ENCODE measurements at places on chromosomes 7 and 10.

- peak overlapping the region; percentile 97 for H3K27ac ChIP-seq
- H3K4me3 ChIP-seq: peak overlapping the region; percentile 68
- DNase-seq: peak; percentile 57
- peaks cover 7% of the 10 kb centered on the region for H3K36me3 ChIP-seq
- H3K27me3 ChIP-seq: no peaks in the 10 kb centered on the region
- peaks cover 62% of the 10 kb centered on the region for H3K4me1 ChIP-seq
Observed at GRCh38 chr7:3094701-3095445, 51.2 kb upstream of the CARD11 start.

DNA sequence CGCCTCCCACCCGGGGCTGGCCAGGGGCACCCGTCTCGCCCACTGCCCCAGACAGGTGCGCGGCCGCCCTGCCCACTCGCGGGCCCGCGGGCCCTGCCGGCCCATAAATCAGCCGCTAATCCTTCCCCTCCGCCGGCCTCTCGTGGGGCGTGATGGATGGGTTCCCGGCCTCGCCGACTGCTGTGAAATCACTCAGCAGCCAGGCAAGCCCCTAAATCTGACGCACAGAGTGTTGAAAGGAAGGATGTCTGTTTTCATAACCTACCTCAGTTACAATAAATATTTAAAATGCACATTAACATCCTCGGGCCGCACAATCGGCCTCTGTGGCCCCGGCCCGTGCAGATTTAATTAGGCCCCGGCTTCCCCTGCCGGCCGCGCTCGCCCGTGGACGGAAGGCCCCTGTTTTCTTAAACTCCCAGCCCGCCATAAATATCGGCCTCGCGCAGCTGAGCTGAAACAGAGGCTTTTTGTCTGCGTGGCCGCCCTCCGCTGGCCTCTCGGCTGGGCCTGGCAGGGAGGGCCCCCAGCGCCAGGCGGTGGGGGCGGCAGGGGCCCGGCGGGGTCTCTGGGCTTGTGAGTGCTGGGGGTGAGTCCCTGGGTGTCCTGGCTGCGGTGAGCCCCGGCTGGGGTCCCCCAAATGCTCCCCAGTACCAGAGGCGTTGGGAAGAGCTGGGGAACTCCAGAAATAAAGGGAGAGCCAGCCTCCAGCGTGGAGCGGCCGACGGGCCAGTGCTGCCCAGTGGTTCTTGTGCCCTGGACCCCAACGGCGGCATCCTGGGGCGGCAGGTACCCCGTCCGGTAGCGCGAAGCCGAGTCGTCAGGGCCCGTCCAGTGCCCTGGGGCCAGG is 90.7 kb downstream of the UNCX start:
- H3K27me3 ChIP-seq: peaks cover 25% of the 10 kb centered on the region
- no peak overlapping the region for H3K27ac ChIP-seq
- no peak overlapping the region for H3K4me3 ChIP-seq

DNA sequence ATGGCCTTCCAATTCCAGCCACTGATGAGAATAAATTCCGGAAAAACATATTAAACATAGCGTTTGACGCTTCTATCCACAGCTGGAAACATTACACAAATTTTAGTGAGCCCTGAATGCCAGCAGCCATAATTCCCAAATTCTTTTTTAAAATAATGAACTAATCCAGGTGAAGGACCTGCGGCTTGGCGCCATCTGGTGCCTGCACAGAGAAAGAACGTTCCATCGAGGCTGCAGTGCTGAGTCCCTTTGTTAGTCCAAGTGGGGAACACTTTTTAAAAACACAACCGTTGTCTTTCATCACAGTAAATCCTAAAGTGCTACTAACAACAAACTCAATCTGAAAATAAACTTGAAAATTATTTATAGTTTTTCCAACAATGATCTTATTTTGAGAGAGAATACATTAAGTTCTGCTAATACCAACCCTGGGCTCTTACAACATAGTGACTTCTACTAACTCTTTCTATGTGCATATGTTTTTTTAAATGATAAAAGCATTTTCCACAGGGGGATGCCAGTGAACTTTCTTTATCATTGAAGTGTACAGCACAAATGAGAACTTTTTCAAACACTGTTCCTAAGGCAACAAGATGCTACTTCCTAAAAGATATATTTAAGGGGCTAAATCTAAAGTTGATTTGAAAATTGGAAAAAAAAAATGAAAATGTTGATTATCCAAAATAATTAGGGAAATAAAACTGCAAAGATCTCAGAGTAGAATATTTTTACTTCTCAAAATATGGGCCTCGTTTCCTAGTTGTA is 166.9 kb upstream of the RNF32 start:
- DNase-seq: peak; percentile 17
- H3K27ac ChIP-seq: no peak overlapping the region
- peaks cover 18% of the 10 kb centered on the region for H3K27me3 ChIP-seq
- H3K4me3 ChIP-seq: no peak overlapping the region
- H3K36me3 ChIP-seq: no peaks in the 10 kb centered on the region
- no peaks in the 10 kb centered on the region for H3K4me1 ChIP-seq

GRCh38 chr10:52658112-52658511 is 114.5 kb downstream of the MBL2 start:
- no peak overlapping the region for H3K4me3 ChIP-seq
- no peak overlapping the region for H3K27ac ChIP-seq
- H3K36me3 ChIP-seq: no peaks in the 10 kb centered on the region
- H3K4me1 ChIP-seq: no peaks in the 10 kb centered on the region

GRCh38 chr10:101829561-101830315 is 11.5 kb upstream of the OGA start:
- peak overlapping the region; percentile 69 for H3K4me3 ChIP-seq
- H3K4me1 ChIP-seq: peaks cover 34% of the 10 kb centered on the region
- H3K27me3 ChIP-seq: no peaks in the 10 kb centered on the region
- DNase-seq: peak; percentile 72
- no peaks in the 10 kb centered on the region for H3K36me3 ChIP-seq
- peak overlapping the region; percentile 89 for H3K27ac ChIP-seq

DNA sequence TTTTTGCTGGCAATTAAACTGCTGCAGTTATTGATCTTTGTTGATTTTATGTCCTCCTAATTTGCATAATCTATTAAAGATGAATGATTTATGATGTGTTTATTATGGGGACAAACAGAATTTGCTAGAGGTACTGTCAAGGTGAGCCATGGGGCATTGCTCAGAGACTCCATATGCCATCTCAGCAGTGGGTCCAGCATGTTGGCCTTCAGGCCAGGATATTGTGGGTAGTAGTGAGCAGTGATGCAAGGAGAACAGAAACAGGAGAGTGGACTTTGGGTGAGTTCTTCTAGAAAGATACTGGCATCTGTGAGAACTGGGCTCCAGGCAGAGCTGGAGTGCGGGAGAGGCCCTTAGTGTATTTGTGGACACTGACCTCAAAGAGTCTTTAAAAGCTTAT is 65.9 kb downstream of the PAX2 start:
- no peaks in the 10 kb centered on the region for H3K4me1 ChIP-seq
- H3K4me3 ChIP-seq: no peak overlapping the region
- no peak for DNase-seq
